Stimulated activated CD4-positive, alpha-beta T cell treated with anti-CD3 and anti-CD28 coated beads, TNF-alpha, amount 100 ng/mL, for 48 hours (primary cell): ENCODE measurements at places on chromosomes 4 and X.

- no peak for DNase-seq
Observed at GRCh38 chr4:30295652-30296051, 424.5 kb upstream of the PCDH7 start.

DNA sequence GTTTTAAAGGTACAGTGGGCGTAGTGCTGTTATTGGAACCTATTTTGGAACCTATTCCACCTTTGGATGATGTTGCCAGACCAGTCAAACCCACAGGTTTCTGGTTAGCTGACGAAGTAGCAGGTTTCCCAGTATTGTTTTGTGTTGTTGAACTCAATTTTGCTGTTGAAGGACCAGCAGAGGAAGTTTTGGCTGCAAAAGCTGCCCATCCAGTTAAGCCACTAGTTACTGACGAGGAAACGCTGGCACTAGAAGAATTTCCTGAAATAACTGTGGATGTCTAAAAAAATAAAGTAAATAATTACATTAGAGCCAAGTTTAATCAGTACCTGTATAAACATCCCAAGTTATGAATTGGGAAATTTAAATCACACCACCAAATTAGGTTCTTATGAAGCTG is 25.5 kb downstream of the INTS12 start:
- DNase-seq: no peak

DNA sequence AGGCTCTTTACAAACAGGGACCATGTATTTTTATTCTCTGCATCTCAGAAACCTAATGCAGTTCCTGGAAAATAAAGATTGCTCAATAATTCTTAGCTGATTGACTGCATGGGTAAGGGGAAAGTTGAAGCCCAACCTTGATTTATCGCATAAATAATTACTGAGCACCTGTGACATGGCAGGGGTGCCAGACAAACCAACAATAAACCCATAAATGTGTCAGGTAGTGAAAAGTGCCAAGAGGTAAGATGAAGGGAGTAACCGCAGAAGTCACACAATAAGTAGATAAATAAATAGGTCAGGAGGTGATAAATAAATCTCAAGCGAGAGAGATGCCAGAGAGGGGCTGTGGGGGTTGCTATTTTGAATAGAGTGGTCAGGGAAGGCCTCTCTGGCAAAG is 20.1 kb upstream of the AP1S2 start:
- DNase-seq: no peak

DNA sequence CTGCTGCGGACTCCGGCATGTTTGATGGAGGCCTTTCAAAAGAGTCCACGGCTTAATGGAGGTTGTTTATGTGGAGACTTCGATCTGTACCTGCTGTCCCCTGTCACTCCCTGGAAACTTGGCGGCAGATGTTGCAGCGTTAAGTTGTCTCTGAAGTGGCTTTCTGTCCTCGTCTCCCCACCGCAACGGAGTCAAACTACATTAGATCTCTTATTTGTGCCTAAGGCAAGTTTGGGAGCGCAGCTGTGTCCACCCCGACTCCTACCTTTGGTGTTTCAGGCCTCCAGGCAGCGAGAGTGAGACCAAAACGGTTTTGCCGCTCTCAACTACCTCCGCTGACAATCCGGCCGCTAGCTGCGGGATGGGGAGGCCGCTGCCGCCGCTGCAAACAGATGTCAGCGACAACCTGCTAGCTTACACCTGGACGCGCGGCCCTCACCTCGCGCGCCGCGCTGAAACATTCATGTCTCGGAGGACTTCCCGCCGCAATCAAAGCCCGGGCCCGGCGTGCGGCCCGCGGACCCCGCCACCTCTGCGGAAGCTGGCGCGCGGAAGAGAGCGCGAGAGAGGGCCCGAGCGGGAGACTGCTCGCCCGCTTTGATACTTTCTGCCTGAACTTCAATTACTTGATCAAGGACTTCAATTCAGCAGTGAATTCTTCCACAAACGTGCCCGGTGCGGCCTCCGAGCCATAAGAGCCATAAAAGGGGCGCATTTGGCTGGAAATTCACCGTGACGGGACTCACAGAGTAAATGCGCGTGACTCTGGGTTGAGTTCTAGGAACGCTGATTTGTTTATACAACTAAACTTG is 108.4 kb downstream of the ANTXR2 start:
- no peak for DNase-seq

GRCh38 chrX:24876530-24877287 is 139.1 kb downstream of the ARX start:
- DNase-seq: no peak

DNA sequence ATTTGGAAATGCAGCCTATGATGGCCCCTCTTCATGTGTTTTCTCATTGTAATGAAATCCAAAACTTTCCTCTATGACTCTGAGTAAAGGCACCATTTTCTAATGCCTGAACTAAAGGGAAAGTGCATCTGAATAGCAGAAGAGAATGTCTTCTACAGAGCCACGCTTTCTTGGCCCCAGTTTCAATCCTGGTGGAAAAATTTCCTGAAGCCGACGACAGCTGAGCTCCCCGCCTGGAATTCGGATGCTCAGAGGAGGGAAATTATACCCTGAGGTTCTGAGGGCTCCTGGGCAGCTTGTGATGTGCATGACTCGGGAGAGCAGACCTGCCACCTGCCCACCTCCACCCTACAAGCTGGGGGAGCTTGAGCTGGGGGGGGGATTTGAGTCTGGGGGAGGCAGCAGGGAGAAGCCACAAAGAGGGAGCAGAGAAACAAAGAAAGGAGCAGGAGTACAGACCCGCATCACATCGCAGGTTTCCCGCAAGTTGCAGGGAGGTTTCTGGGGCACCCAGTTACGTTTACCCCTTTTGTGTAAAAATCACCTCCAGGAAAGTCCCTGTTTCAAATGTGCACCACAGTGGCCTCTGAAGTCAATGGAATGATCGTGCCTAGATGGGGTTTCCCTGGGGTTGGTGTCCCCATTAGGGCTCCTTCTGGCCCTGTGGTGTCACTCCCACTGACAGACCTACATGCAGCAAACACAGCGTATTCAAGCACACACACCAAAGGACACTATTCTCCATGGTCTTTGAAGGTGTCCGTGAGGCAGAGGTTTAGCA is 145.6 kb upstream of the RBPJ start:
- no peak for DNase-seq

DNA sequence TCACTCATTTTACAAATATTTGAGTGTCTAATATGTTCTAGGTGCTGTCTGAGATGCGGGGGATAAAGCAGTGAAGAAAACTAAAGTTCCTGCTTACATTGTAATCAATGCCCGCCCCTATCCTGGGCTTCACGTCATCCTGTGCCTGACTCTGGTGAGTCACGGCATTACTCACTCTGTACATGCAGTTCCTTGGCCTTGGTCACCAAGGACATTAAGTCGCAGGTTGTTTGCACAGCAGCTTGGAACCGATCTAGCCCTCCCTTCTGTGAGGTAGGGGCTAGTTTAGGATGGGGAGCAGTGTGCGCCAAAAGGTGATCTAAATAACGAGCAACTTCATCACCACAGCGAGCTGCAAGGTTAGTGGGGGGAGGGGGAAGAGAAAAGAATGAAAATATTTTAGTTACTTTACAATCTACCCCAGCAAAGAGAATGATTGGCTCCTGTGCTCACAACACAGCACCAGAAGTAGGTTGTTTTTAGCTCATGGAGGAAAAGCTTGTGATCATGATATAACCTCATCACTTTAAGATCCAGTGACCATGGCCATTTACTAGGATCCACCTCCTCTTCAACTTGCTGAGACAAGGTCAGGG is 48.0 kb upstream of the HDAC8 start:
- no peak for DNase-seq

GRCh38 chrX:108456971-108457477 is 17.4 kb downstream of the COL4A5 start:
- DNase-seq: no peak

- DNase-seq: no peak
Observed at GRCh38 chr4:81518762-81519426, 47.2 kb upstream of the RASGEF1B start.

DNA sequence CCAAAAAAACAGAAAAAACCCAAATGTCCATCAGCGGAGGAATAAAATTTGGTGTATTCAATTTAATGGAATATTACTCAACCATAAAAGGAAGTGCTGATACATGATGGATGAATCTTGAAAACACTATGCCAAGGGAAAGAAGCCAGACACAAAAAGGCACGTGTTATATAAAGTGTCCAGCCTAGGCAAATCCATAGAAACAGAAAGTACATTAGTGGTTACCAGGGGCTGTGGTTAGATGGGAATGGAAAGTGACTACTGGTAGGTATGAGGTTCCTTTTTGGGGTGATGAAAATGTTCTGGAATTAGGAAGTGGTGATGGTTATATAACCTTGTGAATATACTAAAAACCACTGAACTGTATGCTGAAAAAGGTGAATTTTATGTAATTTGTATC is 3.5 kb upstream of the CDKL2 start:
- no peak for DNase-seq

DNA sequence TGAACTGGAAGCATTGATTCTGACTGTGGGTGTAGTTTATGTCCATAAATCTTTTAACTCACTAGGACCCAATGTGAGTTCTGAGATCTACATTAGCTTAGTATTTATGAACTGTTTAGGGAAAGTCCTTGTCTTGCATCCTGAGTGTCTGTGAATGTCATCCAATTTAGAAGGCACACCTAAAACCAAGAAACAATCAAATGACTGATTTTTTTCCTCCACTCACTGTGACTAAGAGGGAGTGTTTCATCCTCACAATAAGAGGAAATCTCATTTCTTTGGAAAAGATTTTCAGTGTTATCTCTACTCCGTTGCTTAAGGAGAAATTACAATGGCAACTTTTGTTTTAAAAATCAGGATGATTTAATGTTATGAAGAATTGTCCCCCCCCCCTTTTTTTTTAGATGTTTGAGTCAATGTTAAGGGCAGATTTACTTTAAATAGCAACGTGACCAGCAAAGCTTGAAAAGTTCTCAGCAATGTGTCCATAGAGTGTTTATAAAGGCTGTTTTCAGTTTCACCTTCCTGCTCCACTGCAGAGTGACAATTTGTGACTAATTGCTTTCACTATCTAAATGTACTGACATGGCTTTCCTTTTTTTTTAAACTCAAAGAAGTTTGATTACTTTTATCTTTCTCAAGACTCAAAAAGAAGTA is 173.0 kb downstream of the SPCS3 start:
- DNase-seq: no peak
